8988T (cell line): ENCODE measurements at places on chromosomes 12 and 14.

DNA sequence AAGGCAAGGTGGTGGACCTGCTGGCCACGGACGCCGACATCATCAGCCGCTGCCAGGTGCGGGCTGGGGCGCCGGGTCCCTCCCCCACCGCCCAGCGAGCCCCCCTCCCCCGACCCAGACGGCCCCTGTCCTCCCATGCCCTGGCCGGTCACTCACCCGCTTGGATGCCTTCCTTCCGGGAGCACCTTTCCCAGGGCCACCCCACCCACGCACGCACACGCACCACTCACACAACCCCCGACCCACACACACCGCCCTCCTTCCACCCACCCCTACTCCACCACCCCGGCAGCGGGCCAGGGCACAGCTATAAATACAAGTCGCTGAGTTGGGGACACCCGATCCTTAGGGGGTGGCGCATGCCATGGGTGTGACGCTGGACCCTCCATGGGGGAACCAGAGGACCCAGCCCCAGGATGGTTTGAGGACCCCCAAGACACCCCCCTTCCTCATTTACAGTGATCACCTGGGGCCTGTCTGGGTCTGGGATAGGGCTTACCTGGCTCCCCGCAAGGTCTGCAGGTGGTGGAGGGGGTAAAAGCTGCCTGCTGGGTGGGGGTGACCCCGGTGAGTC, 465 bp downstream of the ADSS1 start:
- DNase-seq, result no peak

DNA sequence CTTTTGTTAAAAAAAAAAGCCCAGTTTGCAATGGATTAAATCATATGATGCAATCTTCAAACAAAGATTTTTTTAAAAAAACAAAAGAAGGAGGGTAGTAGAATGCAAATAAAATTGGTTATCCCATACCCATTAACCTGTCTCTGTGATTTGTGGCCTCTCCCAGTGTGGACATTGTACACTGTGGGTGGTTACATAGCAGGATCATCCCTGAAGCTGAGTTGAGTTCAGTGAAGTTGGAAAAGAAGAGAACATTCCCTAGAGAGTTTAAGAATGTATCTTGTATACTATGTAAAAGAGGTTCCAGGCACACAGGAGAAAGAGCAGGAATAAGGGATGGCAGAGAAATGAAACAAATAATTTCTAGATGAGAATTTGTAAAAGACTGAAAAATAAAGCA, 142.4 kb upstream of the SLC16A7 start:
- DNase-seq, result no peak

- no peak for DNase-seq
Observed at GRCh38 chr14:74978416-74978947, 23.1 kb upstream of the PGF start.

DNA sequence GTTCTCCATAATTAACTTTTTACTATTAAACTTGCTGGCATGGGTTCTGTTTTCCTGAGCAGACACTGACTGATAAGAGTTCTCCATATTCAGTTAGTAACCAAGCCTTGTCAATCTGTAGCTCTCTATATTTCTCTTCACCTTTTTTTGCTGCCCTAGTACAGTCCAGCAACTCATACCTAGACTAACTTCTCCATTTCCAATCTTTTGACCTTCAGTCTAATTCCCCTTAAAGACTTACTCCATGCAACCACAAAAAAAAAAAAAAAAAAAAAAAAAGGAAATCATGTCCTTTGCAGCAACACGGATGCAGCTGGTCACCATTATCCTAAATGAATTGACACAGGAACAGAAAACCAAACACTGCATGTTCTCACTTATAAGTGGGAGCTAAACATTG, 125.7 kb upstream of the KRAS start:
- DNase-seq, result no peak

DNA sequence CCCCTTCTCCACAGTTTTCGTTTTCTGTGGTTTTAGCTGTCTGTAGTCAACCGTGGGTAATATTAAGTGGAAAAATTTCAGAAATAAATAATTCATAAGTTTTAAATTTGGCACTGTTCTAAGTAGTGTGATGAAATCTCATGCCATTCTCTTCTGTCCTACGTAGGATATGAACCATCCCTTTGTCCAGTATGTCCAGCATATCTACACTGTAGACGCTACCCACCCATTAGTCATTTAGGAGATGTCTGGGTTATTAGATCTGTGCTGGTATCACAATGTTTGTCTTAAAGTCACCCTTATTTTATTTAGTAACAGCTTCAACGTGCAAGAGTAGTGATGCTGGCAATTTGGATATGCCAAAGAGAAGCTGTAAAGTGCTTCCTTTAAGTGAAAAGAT, 44.7 kb downstream of the ATF7IP start:
- DNase-seq, result no peak

GRCh38 chr12:89513544-89513943, 11.1 kb downstream of the GALNT4 start:
- DNase-seq, result no peak

DNA sequence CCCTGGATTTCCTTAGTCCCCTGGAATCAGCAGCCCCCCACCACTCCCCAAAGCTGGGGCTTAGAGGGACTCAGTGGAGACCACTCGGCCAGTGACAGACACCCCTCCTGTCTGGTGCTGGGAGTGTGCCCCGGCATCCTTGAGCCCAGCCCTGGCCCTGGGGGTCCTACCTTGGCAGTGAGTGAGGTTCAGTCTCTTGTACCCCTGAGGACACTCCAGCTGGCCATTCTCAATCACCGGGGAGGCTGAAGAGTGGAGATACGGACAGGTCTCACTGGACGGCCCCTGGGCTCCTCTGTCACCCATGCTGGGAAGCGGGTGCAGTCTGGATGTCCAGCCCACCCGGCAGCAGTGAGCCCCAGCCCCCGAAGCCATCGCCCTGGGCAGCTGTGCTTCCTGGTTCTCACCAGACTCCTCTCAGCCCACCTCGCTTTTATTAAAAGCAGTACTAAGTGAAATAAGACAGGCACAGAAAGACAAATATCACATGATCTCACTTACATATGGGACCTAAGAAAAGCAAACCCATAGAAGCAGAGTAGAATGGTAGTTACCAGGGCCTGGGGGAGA, 42.3 kb downstream of the ISCA2 start:
- no peak for DNase-seq

DNA sequence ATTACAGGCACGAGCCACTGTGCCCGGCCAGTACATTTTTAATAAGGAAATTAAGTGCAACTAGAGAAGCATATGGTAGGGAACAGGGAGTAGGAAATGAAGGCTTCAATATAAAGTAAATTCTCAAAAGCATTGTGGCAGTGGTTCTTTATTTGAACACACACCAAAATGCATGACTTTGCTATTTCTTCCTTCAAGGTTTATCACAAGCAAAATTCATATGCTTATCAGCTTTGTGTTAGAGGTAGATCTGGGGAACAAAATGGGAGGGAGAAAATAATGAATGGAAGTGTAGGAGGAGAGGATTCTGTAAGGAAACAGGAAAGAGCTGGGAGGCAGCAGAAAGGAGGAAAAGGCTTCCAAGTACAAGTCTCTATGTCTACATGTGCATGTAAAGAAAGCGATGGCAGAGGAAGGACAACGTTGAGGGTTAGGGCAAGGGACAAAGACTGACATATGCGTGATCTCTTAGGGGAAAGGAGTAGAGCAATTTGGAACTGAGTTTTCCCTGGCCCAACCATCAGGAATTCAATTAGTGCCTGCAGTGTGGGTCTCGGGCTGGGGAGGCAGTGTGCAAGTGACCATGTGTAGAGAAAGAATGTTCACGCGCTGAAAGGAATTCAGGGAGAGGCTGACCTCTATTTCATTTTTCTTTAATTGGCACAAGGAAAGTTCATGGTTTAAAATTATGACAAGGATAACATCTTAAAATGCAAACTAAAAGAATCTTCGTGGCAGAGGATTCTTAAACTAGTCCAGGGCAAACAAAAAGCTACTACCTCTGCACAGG, 22.9 kb upstream of the RASSF8 start:
- no peak for DNase-seq

DNA sequence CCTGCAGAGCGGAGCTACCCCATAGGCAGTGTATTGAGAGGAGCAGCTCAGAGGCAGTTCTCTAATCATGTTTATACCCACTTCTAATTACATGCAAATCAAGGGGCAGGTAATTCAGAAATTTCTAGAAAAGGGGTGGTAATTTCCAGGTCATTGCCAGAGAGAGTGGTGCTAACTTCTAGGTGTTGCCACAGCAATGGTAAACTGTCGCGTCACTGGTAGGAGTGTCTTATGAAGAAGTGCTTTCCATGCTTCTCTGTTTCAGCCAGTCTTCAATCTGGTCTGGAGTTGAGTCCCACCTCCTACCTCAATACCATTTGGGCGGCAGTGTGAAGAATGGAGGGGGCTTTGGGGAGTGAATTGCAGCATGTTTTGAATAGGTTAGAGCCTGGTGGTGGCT, 8.5 kb upstream of the AMN1 start:
- no peak for DNase-seq

DNA sequence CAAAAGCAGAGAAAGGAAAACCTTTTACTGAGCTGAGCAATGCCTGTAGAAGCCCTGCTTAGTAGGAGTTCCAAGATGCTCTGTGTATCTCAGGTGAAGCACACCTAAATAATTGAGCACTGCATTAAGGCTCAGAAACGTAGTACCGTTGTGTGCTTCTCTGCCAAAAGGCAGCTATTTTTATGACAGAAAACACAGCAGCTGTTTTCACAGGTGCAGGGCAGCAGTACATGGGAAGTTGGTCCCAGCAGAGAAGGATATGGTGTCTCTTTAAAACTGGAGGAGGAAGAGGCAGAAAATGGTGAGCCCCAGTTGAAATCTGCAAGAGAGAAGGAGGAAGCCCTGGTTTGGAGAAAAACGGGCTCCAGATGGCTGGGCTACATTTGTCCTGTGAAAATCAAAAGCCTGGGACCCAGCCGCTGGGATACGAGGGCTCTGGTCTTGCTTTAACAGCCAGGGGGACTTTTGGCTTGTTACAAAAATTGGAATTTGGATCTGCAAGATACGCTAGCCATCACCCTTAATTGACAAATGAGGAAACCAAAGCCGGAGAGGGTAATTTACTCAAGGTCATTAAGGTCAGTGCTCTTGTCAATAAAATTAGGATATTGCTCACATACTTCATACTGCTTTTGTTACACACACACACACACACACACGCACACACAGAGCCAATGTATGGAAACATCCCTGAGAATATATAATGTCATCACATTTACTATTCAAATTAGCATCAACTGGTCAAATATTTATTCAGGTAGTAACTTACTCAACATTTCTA, 27.3 kb downstream of the SPRING1 start:
- no peak for DNase-seq

GRCh38 chr12:91037276-91037675, 20.5 kb downstream of the KERA start:
- no peak for DNase-seq

DNA sequence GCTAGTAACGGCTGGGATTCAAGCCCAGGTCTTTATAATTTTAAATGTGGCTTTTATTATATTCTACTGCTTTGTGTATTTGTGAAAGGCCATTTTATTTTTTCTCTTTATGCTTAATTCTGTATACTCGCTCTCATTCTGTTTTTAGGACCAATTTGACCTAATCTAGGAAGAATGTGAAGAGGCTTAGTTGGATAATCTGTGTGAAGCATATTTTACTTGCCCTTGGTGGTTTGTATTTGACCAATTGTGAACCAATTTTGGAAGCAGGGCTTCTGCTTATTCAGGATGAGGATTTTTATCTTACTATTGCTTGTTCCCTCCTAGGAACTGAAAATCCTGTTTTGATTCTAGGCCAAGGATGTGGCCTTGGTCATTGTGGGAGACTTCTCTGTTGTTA, 113.1 kb downstream of the TTC6 start:
- DNase-seq, result no peak

- DNase-seq, result no peak
Observed at GRCh38 chr14:52312931-52313355, 1.2 kb upstream of the PTGER2 start.

- DNase-seq, result no peak
Observed at GRCh38 chr14:102654298-102654697, 61.8 kb downstream of the RCOR1 start.

DNA sequence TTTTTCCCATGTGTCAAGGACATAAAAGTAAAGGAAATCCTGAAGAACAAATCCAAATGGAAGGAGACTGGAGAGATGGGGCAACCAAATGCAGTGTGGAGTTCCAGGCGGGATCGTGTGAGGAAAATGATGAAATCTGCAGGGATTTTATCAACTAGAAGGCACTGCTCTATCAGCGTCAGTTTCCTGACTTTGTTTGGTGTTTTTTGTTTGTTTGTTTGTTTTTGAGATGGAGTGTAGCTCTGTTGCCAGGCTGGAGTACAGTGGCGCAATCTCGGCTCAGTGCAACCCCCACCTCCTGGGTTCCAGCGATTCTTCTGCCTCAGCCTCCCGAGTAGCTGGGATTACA, 43.3 kb upstream of the GPR132 start:
- no peak for DNase-seq

GRCh38 chr14:92122351-92122677, 545 bp downstream of the CPSF2 start:
- no peak for DNase-seq

- no peak for DNase-seq
Observed at GRCh38 chr14:91392623-91393303, 24.9 kb downstream of the CCDC88C start.

DNA sequence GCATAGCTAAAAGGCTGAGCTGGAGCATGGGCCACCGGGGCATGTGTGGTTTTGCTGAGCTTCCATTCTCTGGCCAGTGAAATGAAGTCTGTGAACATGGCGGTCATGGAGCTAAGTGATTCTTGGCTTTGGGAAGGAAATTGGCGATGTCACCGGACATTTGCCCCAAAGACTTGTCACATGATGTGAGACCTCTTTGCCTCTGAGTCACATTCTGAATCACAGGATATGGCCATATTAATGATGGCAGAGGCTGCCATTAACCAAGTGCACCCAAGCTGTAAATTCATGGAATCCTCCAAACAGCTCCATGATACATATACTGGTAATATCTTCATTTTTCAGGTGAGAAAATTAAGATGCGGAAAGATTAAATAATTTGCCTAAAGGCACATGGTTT, 27.4 kb upstream of the BATF start:
- no peak for DNase-seq

DNA sequence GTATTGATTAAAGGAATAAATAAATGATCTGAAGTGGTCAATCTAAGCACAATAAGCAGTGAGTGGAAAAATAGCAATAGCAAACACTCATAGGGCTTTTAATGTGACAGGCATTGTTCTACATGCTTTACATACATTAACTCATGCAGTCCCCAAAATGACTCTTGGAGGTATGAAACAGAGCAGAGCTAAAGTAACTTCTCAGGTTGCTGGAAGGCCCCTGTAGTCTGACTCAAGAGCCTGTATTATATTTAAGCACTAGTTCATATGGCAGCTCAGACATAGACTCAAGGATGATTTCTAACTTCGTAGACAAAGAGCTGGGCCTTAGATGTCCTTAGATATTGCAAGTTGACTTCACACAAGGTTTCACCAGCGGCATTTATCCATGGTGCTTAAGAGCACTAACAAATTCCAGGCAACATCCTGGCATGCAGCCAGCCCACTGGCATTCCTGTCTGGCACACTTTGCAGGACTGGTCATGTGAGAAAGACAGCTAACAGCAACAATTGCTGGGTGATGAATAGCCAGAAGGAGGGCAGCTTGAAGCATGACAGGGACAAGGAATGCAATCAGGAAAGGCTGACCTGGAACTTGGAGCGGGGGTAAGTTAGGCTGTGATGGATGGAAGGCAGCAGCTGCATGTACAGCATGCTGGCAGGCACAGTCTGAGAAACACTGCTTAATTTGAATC, 22.9 kb upstream of the KTN1 start:
- DNase-seq, result no peak

- DNase-seq, result no peak
Observed at GRCh38 chr12:69475237-69475975, 5.2 kb downstream of the FRS2 start.

GRCh38 chr12:89373763-89374572, 21.7 kb upstream of the DUSP6 start:
- no peak for DNase-seq
